ENCODE measurements at places on chromosomes 11 and 22.

- DNase-seq, result peak; percentile 29
These were observed 33.9 kb upstream of the ST14 start for GRCh38 chr11:130125638-130126037.

GRCh38 chr11:117428186-117428855 lies 100.7 kb downstream of the CEP164 start:
- DNase-seq, result no peak

- peak; percentile 37 for DNase-seq
These were observed 2.8 kb downstream of the MYOD1 start for GRCh38 chr11:17722000-17722643.

DNA sequence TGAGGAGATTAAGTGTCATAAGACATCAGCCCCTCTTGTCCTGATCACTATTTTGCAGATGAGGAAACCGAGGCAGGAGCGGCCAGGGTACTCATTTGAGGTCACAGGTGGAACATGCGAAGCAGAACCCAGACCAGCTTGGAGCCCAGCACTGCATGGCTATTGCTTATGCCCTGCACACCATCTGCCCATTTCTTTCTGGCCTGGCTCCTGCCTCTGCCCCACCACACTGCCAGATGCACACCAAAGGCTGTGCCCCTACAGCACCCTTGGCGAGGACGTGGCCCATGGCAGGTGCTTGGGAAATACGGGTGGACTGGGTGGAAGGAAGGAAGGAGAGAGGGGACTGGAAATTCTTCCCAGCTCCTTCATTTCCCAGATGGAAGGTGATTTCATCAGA lies 222.9 kb downstream of the CTTN start:
- DNase-seq, result no peak

GRCh38 chr11:122141725-122142124 lies 25.7 kb upstream of the BLID start:
- DNase-seq, result no peak

DNA sequence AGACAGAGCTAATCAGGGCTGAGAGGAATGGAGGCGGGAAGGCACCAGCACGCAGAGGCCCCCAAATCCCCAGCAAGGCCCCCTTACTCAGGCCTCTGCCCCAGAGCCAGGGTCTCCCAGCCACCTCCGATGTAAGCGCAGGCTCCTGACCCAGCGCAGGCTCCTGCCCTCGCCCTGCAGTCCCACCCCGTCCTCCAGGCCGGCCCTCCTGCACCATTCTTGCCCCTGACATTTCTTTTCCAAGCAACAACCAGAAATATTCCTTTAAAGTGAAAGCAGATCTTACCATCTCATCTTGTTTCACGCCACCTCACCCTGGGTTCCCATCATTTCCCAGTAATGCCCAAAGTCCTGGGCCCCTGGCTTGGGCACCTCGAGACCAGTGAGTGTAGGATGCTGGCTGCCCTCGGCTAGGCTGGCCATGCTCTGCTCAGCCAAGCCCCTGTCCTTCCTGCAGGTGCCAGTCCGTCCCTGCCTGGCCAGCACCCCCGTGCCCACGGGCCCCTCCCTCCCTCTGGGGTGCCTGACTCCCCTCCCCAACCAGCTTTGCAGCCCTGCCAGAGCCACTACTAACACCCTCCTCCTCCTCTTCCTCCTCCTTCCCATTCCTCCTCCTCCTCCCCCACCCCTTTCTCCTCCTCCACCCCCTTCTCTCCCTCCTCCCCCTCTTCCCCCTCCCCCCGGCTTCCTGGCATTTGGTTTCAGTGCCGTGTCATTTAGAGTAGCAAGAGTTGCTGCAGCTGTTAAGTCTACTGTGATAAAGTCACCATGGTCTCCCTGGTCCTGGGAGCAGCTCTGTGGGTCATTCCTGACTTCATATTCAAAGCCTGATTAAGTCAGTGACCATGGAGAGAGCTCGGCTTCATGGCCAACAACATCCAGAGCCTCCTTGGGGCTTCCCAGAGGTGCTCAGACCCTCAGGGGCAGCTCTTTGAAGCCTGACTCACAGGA lies 78.7 kb downstream of the PIWIL3 start:
- no peak for DNase-seq

- DNase-seq, result no peak
These were observed 3.6 kb upstream of the KRTAP5-4 start for GRCh38 chr11:1625541-1625940.

GRCh38 chr11:77819921-77820564 lies 479 bp downstream of the RSF1 start:
- peak; percentile 41 for DNase-seq

DNA sequence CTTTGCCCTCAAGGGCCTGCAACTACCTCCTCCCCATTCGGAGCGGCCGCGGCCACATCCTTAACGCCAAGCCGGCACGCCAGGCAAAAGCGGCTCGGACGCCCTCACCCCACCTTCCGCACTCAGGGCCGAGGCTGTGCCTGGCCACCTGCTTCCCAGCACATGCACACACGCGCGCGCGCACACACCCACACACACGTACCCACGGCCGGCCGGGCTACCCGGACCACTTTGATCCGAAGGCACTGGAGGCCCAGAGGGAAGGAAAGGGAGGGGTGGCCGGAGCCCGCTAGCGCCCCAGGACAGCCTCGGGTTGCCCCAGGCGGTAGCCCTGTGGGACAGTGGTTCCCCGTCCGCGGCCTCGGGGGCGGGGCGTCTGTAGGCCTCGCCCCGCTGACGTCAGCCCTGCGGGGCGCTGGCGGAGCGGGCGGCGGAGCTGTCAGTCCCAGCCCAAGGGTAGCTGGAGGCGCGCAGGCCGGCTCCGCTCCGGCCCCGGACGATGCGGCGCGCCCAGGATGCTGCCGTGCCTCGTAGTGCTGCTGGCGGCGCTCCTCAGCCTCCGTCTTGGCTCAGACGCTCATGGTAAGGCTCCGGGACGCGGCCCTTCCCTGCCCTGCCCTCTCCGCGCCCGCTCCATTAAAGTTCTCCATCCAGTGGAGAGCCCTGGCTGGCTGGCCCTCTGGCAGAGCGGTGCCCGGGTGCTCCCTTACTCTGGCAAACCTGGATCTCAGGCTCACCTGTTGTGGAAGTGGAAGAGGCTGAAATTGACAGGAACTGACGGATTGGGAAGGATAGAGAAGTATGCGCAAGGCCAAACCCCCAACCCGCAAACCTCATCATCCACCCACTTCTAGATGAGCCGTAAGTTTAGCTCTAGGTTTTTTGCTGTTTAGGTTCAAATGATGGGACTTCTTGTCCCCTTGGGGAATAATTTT lies at the start of gene IL10RA:
TSS of gene IL10RA (plus strand) at position 442 of the 935 bp plus-strand sequence. CDS start at position 516, 74 bp downstream.
- peak; percentile 63 for DNase-seq

DNA sequence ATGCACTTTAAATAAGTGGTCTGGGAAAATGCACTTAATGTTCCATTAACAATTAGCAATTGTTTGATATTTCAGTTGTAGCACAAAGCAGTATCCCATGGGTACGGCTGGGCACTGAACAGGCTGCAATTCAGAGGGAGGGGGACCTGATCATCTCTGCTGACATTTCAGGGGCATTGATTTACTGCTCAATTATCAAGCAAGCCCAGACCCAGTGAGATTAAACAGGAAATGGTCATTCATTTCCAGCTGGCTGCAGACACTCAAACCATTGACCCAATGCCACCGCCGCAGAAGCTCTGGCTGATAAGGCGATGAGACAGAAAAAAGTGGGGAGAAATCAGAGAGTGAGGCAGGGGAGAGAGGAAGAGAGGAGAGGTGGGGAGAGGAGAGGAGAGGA lies 1.2 kb downstream of the GPR83 start:
- DNase-seq, result no peak

- DNase-seq, result no peak
These were observed 47.2 kb upstream of the ADA2 start for GRCh38 chr22:17266251-17266971.

- no peak for DNase-seq
These were observed 18.5 kb upstream of the MPZL2 start for GRCh38 chr11:118282606-118283005.
